CD4-positive, alpha-beta T cell treated with Interleukin-15 for 1 hour (primary cell): ENCODE measurements at places on chromosomes 11 and 22.
A peak's percentile ranks its signal among the peaks of the same experiment; 100 is the strongest.

- DNase-seq = peak; percentile 61
Observed at GRCh38 chr11:28110108-28110820, 2.1 kb downstream of the METTL15 start.

- DNase-seq = no peak
Observed at GRCh38 chr11:6855971-6856541, 6.8 kb upstream of the OR10A2 start.

- DNase-seq = peak; percentile 37
Observed at GRCh38 chr22:45553351-45554039, 50.8 kb downstream of the FBLN1 start.

DNA sequence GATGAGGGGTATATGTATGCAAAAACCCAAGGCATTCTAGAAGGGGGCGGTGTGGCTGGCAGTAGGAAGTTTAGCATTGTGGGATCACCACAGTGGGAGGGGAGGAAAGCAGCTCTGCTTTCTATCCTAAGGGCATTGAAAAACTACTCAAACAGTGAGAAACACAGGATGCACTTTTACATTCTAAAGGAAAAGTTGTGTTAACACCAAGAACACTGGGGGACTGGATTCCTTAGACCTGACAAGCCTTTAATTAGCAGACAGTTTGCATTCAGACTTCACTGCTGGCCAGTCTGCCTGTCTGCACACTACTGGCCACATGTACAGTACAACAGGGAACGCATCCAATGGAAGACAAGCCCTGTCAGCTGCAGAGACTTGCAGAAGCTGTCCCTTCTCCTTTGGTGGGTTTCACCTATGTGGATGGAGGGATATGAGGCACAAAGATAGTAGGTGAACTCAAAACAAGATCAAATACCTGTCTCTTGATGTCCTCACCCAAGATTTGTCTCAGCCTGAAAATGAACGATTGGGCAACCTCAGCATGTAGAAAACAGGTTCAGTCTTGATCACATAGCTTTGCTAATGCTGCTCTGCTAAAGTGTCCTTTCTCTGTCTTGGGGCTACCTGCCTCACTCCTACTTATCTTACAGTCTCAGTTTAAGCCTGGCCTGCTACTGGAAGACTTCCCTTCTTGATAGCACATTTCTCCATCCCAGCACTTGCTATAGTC lies 64.8 kb downstream of the TENM4 start:
- no peak for DNase-seq

- DNase-seq = peak; percentile 37
Observed at GRCh38 chr11:96168623-96169022, 174.4 kb downstream of the MAML2 start.

GRCh38 chr22:32158712-32159533 lies at the start of gene C22orf42:
TSS of gene C22orf42 (minus strand) at chr22:32159303. CDS start at chr22:32159215, 88 bp downstream.
- DNase-seq = no peak

- DNase-seq = no peak
Observed at GRCh38 chr22:34812631-34813030, 253.3 kb upstream of the ISX start.

- no peak for DNase-seq
Observed at GRCh38 chr11:58688789-58689503, 42.8 kb downstream of the GLYAT start.

DNA sequence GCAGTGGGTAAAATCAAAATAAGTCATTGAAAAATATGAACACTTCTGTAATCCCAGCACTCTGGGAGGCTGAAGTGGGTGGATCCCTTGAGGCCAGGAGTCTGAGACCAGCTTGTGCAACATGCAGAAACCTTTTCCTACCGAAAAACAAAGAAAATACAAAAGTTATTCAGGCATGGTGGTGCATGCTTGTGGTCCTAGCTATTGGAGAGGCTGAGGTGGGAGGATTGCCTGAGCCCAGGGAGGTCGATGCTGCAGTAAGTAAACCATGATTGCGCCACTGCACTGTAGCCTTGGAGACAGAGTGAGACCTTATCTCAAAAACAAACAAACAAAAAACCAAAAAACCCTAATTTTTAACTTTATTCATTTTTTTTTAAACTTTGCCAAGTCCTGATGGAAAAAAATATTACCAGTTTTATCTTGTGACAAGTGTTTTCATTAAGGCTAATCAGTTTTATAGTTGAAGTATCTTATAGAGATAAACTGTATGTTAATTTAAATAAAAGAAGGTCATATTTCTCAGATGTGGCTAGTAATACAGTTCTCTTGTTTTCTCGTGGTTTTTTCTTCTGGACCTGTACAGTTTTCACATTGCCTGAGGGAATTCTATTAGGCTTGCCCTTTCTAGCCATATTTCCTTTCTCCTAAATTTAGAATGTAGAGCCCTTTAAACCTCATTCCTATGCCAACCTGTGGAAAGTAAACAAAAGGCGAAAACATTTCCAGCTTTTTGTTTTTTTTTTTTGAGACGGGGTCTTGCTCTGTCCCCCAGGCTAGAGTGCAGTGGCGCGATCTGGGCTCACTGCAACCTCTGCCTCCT lies 9.4 kb downstream of the HIPK3 start:
- no peak for DNase-seq

- no peak for DNase-seq
Observed at GRCh38 chr11:16572945-16573344, 165.5 kb upstream of the C11orf58 start.

DNA sequence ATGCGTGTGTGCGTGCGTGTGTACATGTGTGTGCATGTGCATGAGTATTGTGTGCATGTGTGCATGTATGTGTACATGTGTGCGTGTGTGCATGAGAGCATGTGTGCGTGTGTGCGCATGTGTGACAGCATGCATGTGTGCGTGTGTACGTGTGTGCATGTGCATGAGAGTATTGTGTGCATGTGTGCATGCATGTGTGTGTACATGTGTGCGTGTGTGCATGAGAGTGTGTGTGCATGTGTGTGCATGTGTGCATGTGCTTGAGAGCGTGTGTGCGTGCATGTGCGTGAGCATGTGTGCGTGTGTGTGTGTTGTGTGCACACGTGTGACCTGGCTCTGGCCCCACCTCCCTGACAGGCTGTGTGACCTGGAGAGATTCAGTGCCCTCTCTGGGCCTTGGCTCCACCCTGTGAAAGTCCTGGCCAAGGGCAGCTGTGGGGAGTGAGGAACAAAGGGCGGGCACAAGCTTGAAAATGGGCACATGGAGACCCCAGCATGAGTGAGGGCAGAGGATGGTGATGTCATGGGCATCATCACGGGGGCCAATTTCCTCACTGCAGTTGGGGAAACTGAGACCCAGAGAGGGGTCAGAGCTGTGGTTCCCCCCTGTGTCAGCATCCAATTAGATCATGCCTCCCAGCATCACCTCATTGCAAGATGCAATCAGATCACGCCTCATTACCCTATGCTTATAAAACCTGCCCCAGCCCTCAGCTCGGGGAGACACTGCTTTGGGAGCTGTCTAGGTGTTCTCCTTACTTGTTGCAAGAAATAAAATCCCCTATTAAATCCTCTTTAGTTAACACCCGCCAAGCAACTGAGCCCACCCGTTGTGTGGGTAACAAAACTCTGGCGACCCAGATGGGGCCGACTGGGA lies 658 bp downstream of the ACY3 start:
- DNase-seq = peak; percentile 5

- no peak for DNase-seq
Observed at GRCh38 chr11:15563054-15563453, 448.3 kb downstream of the INSC start.

- peak; percentile 75 for DNase-seq
Observed at GRCh38 chr22:50089682-50090411, at the start of gene MOV10L1. TSS of gene MOV10L1 (plus strand) at chr22:50090006. CDS start at chr22:50090089, 83 bp downstream.

- no peak for DNase-seq
Observed at GRCh38 chr11:130522284-130522961, 74.0 kb downstream of the ADAMTS15 start.

DNA sequence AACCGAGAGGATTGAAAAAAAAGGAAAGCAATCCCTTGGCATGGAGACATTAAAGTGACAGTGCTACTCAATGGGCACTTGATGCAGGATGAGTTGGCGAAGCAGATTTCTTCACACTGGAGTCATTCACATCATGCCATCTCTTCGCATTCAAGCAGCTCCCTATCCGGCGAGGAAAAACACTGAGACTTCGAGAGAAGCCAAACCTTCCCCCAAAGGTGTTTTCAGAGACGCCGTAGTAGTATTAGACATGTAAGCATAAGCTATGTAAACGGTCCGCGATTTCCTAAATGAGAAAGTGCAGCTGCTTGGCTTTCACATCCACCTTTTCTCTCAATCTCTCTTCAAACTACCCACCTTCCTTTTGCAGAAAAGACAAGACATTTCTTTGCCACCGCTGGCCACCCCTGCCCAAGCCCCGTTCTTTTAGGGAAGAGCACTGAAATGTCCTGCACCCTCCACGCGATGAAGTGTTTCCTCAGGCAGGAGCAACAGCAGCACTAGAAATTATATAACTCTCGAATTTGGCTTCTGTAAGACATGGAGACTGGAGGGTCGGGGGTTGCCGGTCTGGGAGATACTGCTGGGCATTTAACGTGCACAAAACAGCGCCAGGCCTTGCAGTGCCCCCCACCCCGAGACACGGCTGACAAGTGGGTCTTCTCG lies at the start of gene DLG2:
DLG2 (minus strand) TSS at position 13 of the 666 bp plus-strand sequence.
- DNase-seq = no peak

GRCh38 chr11:60348116-60348515 lies 21.1 kb downstream of the MS4A6E start:
- DNase-seq = no peak

- no peak for DNase-seq
Observed at GRCh38 chr11:95149651-95150364, 60.2 kb downstream of the ENDOD1 start.
